ENCODE measurements at places on chromosomes 5 and 9.

- no peak for DNase-seq
These were observed 110.1 kb upstream of the OTULINL start for GRCh38 chr5:14471507-14471906.

DNA sequence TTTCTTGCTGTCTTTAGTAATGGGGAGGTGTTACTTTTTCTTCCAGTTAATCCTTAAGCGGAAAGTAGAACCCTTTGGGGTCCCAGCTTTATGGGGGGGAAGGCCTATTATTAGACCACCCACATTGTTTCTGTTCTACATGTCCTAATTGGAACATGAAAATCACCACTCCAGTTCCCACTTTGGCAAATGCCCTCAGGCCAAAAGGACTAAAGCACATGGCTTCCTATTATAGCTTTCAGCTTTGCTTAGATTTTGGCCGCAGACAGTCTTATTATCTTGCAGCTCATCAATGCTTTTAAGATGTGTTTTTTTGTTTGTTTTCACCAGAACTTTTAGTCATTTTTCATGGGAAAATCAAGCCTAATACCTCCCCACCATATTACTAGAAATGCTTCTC is 296.8 kb upstream of the ANKH start:
- no peak for DNase-seq

DNA sequence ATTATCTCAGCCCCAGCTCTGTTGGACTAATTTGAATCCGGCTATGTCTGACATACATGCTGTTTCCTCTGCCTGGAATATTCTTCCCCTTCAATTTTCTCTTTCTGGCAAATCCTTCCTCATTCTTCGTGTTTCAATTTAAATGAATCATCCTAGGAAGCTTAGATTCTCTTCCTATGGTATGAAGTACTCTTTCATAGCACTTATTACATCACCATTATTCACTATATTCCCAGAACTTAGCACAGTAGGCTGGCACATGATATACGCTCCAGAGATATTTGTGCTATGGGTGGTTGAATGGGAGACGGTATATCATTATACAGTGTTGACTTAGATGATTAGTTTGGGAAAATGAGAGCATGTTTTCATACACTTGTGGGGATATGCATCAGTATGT is 91.0 kb upstream of the JAK2 start:
- no peak for DNase-seq

DNA sequence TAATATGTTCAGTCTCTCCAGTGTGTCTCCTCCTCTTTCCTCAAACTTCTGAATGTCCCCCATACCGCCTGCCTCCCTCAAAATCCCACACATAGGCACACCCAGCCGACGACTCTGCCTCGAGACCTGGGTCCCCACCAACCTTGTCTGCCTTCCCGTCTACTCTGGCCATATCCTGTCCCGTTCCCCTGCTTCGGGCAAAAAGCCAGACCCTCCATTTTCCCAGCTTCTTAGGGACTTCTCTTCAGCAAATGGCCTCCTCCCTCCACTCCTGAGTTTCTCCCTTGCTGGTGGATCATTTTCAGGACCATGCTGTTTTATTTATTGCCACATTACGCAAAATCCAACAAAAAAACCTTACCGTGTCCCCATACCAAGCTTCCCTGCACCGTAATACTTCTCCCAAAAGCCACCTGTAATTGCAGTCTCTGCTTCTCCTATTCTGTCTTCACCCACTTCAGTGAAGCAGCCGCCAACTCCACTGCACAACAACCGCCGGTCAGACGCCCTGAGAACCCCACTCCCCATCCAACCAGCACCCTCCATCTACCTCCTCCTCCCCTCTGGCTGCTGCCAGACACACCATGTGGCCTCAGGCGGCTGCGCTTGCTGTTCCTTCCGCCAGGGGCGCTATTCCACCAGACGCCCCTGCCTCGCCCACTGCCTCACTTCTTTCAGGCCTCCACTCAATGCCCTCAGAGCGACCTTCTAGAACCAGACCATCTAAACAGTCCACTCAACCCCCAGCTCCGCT is 117.0 kb downstream of the TRPM6 start:
- DNase-seq = no peak

GRCh38 chr9:83981126-83981871 is 694 bp downstream of the RMI1 start:
- DNase-seq = no peak

DNA sequence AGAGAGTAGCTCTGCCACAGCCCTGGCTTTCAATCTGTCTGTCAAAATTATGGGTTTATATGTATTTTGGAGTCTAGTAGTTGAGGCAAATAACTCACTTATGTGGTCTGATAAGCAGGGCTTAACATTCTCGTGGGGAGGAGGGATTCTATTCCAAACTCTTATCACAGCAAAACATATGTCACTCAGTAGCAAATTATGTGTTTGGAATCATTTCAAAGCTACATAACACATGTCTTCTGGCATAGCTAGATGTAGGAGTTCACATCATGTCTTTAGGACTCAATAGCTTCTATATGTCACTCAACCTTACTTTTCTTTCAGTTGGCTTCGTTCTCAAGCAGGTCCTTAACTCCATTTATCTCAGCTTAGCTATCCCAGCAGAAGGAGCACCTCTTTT is 144.5 kb upstream of the SEMA6A start:
- DNase-seq = no peak

- DNase-seq = no peak
These were observed 63.8 kb downstream of the SLC28A3 start for GRCh38 chr9:84276741-84277140.

- no peak for DNase-seq
These were observed 27.2 kb upstream of the CCNJL start for GRCh38 chr5:160339406-160340130.

- no peak for DNase-seq
These were observed 360.0 kb downstream of the OSTF1 start for GRCh38 chr9:75448281-75448680.

GRCh38 chr9:129781981-129782380 is 21.0 kb upstream of the TOR1B start:
- no peak for DNase-seq

- DNase-seq = no peak
These were observed 103.8 kb downstream of the PRR16 start for GRCh38 chr5:120567921-120568320.

DNA sequence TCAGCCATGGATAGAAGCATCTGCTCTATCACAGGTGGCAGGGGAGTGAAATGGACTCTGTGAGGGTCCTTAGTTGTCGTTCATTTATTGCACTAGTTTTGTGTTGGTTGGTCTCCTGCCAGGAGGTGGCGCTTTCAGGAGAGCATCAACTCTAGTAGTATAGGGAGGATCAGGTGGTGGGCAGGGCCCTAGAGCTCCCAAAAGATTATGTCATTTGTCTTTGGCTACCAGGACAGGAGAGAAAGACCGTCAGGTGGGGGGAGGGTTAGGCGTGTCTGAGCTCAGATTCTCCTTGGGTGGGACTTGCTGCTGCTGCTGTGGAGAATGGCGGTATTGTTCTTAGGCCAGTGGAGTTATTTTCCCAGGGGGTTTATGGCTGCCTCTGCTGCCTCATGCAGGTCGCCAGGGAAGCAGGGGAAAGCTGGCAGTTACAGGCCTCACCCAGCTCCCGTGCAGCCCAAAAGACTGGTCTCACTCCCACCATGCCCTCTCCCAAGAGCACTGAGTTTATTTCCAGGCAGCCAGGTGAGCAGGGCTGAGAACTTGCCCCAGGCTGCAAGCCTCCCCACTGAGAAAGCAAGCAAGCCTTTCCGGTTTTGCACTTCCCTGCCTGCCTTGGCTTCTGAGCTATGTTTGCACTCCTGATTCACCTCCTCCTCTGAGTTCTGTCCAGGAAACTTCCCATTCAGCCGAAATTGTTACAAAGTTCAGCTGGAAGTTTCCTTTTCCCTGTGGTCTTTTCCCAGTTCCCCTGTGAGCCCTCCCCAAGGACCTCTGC is 317.3 kb downstream of the TAF11L14 start:
- no peak for DNase-seq

DNA sequence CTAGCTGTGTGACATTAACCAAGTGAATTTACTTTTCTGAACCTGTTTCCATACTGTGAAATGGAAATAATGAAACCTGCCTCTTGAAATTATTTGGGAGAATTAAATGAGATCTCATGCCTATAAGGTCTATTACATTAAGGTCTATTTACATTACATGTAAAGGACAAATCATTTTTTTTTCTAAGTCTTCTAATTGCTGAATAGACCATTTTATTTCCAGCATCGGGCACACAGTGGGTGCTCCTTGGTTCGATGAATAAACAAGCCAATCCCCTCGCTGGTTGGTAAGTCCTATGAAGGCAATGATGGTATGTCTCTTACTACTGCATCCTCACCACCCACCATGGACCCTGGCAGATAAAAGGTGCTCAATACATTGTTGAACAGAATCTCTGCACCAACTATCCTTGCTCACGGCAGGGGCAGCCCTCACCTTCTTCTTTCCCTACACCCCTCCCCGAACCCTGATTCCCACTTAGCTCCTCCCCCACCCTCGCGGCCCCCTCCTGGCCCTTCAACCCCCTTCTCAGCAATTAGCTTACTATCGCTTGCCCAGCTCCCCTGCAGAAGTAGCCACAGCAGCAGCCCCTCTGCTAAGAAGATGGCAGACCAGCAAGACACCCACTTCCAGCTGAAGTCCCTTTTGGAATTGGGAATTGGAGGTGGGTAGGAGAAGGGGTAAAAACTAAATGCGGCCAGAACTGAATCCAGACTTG is 3.0 kb downstream of the PCDH1 start:
- no peak for DNase-seq

- DNase-seq = no peak
These were observed 576.3 kb downstream of the PDE4D start for GRCh38 chr5:59317023-59317773.

DNA sequence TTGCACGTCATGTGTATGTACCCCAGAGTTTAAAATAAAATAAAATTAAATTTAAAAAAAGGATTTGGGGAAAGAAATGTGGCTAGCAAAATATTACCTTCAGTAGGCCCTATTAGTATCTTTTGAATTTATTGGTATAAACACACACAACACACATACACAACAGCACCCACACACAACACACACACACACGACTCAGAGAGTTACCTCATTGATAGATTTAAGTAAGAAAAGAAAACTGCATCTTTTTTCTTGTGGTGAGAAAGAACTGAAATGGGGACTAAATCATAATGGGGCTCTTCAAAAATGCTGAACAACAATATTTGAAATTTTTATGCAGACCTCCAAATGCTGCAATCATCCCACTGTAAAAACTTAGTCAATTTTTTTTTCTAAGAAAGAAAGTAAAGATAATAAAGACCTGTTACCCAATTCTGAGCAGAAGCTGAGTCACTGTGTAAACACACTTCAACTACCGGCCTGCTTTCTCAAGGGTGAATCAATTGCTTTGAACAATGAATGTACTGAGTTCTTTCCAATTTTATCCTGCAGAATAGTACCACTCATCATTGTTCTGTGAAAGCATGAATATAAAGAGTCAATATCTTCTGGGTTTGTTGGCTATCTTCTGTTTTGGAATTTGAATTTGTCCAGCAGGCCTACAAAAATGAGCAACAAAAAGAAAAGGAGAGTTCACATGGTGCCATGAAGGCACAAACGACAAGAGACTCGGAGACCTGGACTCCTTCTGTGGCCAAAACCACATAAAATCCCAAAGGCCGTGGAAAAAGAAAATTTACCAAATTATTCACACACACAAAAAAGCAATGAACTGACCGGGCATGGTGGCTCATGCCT is 57.9 kb upstream of the CCNG1 start:
- no peak for DNase-seq

GRCh38 chr9:114026335-114026734 is 51.8 kb downstream of the AMBP start:
- no peak for DNase-seq

GRCh38 chr9:10438955-10439354 is 173.8 kb downstream of the PTPRD start:
- DNase-seq = no peak

DNA sequence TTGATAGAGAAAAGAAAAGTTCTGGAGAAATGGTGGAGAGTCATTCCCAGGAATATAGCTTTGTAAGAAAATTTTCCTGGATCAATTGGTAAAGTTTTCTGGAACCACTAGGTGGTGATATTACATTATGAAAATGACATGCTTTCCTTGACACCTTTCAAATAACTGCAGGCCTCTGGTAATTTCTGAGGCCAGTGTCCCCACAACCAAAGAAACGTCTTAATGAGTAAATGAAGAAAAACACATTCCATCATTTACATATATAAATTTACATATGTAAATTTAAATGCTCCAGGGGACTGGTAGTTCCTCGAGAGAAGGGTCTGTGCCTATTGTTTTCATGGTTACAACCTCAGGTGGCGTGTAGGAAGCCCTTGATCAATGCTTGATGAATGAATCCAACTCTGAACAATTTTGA is 17.2 kb upstream of the RGS3 start:
- no peak for DNase-seq

DNA sequence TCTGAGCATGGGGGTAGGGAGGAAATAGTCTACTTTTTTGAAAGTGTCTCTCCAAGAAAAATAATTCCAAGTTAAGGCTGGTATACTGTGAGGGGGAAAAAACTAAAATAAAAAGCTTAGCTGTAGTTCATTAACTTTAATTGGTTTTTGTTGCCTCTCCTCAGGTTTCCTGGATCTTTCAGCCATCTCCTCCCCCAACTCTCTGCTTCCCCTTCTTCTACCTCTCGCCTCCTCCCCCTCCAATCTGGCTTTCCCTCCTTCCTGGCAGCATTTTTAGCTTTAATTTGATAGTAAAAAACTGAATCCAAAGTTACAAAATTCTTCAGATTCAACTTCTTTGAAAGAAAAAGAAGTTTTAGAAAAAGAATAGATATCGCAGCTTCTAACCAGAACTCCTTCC is 462.6 kb downstream of the CETN3 start:
- no peak for DNase-seq

DNA sequence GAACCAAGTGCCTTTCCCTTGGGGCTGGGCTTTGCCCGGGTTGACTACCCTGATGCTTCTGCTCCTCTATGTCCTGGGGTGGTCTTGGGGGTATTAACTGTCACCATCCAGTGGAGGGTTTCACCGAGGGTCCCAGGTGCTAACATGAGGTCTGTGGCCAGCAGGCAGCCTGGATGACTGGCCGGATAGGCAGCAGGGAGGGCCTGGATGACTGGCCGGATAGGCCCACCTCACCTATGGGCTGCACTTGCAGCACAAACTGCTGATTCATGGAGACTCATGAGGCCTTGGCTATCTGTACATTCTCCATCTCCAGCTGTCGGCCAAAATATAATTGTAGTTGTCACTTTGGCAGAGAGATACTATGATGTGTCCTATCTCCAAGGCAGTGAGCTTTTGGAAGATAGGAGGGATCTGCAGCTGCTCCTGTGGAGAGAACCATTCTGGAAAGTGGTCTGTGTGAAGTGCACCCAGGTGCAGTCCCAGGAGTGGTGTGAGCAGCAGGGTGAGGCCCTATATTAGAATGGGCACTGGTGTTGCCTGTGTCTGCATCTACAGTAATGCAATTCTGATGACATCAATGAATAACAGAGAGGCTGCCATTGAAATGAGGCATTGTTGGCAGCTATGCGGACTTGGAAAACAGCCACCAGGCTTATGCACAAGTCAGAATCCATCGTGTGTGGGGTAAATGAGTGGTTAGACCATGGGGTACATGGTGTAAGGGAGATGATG is 26.3 kb upstream of the CDKN2AIPNL start:
- no peak for DNase-seq

All from esophagus squamous epithelium (tissue), 5 donors.